ENCODE measurements at places on chromosomes 12 and 14. TPM values are rescaled to one million over a fixed set of nuclear protein-coding genes. Genes with fewer than 3 reads are reported as not detected.

Gene GDF3
- not detected for total RNA-seq

Gene FGF23
- total RNA-seq = not detected

Gene ADCY4
- 16.4 TPM for total RNA-seq

Gene FAM234B
- total RNA-seq = 1.7 TPM

Gene C14orf180
- total RNA-seq = 0.58 TPM

Gene HOXC12
- not detected for total RNA-seq

Gene STAT2
- total RNA-seq = 79.2 TPM

Gene TTC7B
- total RNA-seq = 13.4 TPM

Gene SPIC
- 0.39 TPM for total RNA-seq

Gene AKAP3
- total RNA-seq = 3.4 TPM

Gene NEUROD4
- total RNA-seq = not detected

Gene PLEKHD1
- total RNA-seq = 0.14 TPM

Gene SOAT2
- not detected for total RNA-seq

Gene GNB3
- 1.1 TPM for total RNA-seq

Gene PSME2
- 240 TPM for total RNA-seq

Gene PZP
- total RNA-seq = 0.12 TPM

Gene ZDHHC22
- total RNA-seq = not detected

Gene KRT80
- total RNA-seq = not detected

Gene C12orf54
- not detected for total RNA-seq

Gene ZNF219
- 53.7 TPM for total RNA-seq

Gene KLRG1
- 1.5 TPM for total RNA-seq

Gene IL23A
- not detected for total RNA-seq

Measured in left colon (tissue), 2 donors.